ENCODE measurements at places on chromosomes 2 and 18. TPM values are rescaled to one million over a fixed set of nuclear protein-coding genes. Genes with fewer than 3 reads are reported as not detected.

DNA sequence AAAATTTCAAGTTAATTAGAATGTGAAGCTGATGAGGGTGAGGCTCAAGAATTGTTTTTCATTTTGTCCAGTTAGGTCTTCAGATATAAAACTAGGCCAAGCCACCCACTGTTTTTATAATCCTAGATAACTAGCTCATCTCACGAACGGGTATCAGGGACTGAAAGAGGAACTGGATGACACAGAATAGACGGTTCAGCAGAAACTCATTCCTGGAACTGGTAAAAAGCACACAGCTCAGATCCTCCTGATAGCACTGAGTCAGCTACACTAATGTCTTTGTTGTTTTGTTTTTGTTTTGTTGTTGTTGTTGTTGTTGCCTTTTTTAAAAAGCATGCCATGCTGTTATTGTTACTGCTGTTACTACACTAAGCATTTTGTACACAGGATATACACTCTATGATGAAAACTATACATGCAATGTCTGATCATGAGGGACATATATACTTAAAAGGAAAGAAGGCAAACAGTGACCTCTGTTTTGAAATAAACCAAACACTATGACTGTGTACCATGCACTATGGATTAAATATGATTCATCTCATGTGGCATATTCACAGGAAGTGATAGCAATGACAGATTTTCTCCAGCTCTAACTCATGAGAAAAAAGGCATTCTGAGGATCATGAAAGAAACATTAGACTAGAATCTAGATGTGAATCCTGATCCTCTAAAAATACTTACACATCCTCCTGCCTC lies 437.6 kb downstream of the NCKAP5 start:
- no peaks in the 10 kb centered on the region for H3K4me1 ChIP-seq
- H3K4me3 ChIP-seq = no peak overlapping the region
- no peaks in the 10 kb centered on the region for H3K36me3 ChIP-seq
- no peaks in the 10 kb centered on the region for H3K27me3 ChIP-seq
- DNase-seq = no peak
- no peak overlapping the region for H3K27ac ChIP-seq

DNA sequence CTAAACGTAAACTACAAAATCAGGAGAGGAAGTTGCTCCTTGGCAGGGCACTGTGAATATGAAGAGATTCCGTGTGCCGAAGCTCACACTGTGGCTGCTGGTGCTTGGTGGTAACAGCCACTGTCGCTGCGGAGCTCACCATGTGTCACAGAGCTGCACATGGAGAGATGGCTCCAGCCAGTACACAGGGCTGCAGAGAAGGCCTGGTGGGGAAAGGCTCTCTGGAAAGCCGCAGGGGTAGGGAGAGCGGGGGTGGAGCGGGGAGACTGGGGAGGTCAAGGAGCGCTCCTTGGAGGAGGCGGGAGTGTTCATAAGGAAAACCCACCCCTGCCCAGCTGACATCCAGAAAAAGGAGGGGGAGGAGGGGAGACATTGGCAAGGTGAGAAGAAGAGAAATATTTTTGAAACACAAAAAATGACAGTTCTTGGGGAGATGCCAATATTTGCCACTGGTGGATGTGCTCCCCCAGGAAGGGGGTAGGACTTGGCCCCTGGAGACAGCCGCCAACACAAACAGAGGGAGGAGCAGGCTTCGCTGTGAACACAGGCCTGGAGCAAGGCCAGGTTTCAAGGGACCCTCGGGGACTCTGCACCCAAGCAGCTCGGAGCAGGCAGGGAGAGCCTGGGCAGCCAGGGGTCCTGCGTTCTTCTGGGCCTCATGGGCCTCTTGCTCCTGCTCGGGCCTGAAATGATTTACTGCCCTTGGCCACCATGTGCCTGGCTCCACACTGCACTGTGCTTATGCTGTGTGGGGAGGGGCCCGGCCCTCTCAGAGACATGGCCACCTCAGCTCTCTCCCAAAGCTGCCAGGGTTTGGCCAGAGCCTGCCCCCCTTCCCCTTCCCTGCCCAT lies 102.6 kb upstream of the GLI2 start:
- DNase-seq = no peak
- H3K36me3 ChIP-seq = no peaks in the 10 kb centered on the region
- no peaks in the 10 kb centered on the region for H3K4me1 ChIP-seq

DNA sequence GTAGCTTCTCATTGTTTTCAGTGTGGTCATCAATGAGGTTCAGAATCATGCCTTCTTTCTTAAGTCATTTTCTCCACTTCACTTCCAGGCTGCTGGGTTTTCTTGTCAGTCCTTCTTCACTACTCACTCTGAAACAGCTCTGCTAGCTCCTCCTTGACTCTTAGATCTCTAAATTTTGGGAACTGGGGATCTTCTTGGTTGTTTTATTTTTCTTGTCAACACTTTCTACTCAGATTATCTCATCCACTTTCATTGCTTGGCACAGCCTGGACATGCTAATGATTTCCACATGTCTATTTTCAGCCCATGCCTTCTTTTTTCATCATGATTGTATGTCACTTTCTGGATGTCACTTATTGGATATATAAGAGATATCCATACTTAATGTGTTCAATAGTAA lies 517.8 kb upstream of the DSEL start:
- H3K4me3 ChIP-seq = no peak overlapping the region
- no peaks in the 10 kb centered on the region for H3K4me1 ChIP-seq
- no peaks in the 10 kb centered on the region for H3K27me3 ChIP-seq
- no peak overlapping the region for H3K27ac ChIP-seq
- H3K36me3 ChIP-seq = no peaks in the 10 kb centered on the region
- DNase-seq = no peak

Gene C18orf32
- polyA plus RNA-seq = 138 TPM

Gene CD8B2
- not detected for polyA plus RNA-seq

Data from CD4-positive, alpha-beta memory T cell (primary cell).